Myocyte (in vitro differentiated cells): ENCODE measurements at places on chromosomes 1 and 21.

DNA sequence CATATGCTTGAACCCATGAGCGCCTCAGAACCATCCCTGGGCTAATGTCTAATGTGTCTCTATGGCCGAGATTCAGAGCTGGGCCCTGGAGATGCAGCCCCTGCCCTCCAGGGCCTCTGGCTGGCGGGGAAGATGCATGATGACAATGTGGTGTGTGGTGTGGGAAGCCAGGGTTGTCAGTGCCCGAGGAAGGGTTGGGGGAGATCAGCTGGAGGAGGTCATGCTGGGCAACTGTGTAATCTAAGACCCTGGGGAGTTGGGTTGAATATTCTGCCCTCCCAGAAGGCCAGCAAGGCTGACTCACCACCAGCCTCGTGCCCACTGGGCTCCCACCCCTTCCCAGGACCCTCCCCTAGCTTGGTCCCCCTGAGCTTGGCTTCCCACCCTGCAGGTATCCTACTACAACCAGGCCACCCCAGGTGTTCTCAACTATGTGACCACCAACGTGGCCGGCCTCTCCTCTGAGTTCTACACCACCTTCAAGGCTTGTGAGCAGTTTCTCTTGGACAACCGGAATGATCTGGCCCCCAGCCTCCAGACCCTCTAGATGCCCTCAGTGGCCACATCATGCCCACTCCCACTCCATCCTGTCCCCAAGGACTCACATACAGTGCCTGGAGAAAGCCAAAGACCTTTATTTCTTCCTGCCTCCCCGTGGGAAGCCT, 14.6 kb downstream of the FAM151A start:
- peak; percentile 60 for DNase-seq

- DNase-seq = peak; percentile 31
Measured at GRCh38 chr1:234776876-234777855, 167.2 kb upstream of the IRF2BP2 start.

DNA sequence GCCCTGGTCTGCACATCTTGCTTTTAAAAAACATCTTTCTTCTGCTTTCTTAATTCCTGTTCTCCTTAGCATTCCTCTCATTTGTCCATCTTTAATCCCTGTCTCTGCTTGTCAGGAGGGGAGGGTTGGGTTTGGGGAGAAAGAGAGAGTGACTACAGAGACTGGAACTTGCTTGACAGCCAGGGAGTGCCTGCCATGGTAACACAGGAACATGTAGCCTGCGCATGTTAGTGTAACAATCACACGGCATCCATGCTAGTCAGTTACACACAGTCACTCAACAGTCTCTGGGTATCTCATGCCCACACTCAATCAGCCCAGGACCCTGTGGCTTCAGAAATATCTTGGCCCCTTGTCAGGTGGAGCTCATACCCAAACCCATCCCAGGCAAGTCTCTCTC, 818 bp upstream of the TFAP2E start:
- no peak for DNase-seq

GRCh38 chr21:34534522-34534921, 22.5 kb upstream of the KCNE1 start:
- peak; percentile 92 for DNase-seq

GRCh38 chr1:161390559-161390858, 22.8 kb upstream of the CFAP126 start:
- DNase-seq = no peak

GRCh38 chr1:223872308-223872901, 26.7 kb upstream of the TP53BP2 start:
- no peak for DNase-seq

DNA sequence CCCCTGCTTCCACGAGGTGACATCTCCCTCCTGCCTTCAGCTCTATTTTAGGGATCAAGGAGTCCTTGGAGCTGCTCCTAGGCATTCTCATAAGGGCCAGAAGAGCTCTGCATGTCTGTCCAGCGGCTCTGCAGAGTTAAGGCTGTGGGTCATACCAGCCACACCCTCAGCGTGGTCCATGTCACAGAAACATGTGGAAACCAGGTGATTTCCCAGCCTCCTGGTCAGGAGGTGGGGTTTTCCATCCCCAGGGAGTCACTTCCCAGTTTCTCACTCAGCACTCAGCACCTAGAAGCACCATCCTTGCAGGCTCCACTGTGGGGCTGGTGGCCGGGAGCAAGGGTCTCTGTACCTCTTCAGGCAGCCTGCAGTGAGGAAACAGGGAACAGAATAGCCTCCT, 1.4 kb upstream of the TNFRSF1B start:
- DNase-seq = no peak

GRCh38 chr1:63630238-63630637, 37.0 kb downstream of the PGM1 start:
- no peak for DNase-seq

DNA sequence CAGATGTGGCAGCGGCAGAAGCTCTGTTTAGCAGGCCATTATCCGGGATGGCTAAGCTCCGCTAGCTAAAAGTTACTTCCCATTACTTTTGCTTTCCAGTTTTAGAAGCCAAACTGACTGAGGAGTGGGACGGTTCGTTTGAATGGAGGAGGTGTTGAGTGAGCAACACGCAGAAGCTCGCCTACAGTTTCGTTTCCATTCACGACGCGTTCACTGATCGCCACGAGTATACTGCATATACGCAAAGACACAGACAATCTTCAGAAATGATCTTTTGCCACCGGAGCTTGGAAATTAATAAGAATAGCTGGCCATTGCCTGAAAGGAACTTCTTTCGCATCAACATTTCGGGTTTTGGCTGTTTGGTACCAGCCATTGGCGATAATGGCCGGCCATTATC, 14.6 kb downstream of the SON start:
- no peak for DNase-seq

DNA sequence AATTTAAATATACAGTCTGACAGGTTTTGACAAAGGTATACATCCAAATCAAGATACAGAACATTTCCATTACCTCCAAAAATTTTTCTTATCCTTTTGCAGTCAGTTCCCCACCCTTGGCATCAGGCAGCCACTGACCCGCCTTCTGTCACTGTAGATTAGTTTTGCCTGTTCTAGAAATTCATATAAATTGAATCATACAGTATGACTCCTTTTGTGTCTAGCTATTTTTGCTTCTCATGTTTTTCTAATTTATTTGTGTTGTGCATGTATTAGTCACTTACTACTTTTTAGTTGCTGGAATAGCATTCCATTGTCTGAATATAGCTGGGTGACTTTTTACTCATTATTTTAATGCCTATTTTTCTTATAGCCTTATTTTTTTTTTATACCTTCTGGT, 3.8 kb downstream of the UTP25 start:
- DNase-seq = no peak

GRCh38 chr1:223216531-223217205, 73.6 kb upstream of the TLR5 start:
- no peak for DNase-seq

DNA sequence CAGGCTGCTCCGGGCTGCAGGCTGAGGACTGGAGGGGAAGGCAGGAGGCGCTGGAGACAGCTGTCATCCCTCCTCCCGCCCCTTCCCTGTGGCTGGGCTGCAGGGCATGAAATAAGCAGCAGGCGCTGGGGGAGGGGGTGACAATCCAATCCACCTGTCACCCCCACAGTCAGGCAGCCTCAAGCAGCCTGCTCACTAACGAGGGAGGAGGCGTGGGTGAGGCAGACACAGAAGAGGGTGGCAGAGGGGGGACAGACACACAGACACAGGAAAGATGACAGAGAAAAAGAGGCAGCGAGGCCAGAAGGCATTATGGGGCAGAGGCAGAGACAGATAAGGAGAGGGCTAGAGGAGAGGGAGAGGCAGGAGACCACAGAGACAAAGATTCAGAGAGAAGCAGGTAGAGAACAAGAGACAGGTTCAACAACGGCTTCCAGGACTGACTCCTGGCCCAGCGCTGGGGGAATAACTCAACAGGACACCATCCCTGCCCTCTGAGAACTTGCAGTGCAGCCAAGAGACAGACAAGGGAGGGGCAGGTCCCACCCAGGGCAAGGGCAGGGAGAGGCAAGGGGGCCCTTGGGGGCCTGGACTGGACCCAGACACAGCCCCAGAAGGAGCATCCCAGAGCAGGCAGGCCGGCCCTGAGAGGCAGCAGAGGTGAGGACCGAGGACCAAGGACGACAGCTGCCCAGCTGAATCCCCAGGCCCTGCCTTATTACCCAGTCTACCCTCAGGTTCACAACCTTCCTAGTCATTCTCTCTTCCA, 11.2 kb downstream of the MEF2D start:
- peak; percentile 97 for DNase-seq

GRCh38 chr1:2469103-2469940, 6.8 kb upstream of the PLCH2 start:
- DNase-seq = no peak

- no peak for DNase-seq
Measured at GRCh38 chr1:82034812-82035211, 234.1 kb downstream of the ADGRL2 start.

GRCh38 chr1:1297802-1298424, 9.8 kb downstream of the ACAP3 start:
- no peak for DNase-seq

- DNase-seq = no peak
Measured at GRCh38 chr21:38938343-38938742, 132.6 kb downstream of the ETS2 start.

DNA sequence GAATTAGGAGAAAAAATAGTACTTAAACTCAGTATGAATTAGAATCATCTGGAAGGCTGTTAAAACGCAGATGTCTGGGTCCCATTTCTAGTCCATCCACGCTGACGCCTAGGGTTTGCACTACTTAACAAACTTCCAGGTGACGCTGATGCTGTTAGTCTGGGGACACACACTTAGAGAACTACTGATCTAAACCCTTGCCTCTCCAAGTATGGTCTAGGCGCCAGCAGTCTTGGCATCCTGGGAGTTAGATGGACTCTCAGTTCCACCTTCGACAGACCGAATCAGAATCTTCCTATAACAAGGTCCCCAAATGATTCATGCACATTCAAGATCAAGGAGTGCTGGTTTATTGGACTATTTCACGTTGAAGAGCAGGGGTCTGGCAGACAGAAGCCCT, 11.5 kb downstream of the DIO1 start:
- DNase-seq = no peak

GRCh38 chr1:212500983-212501382, 68.3 kb downstream of the NENF start:
- DNase-seq = no peak

DNA sequence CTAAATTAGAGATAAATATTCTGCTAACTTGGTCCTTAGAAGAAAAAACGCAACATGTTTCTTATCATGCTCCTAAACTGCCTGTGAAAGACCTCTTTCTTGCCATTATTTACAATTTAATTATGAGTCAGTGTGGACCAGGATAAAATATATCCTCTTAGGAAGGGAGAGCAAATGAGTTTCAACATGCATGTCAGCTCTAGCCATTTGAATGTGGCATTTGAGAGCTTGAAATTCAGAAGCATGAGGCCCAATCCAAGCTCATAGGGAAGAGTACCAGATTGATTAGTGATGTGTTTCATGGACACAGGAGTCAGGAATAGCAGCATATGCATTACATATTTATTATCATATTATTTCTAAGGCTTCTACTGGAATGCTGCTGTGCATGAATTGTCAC, 39.3 kb downstream of the TBX15 start:
- DNase-seq = no peak

- peak; percentile 45 for DNase-seq
Measured at GRCh38 chr1:226738421-226738994, 574 bp downstream of the ITPKB start.

DNA sequence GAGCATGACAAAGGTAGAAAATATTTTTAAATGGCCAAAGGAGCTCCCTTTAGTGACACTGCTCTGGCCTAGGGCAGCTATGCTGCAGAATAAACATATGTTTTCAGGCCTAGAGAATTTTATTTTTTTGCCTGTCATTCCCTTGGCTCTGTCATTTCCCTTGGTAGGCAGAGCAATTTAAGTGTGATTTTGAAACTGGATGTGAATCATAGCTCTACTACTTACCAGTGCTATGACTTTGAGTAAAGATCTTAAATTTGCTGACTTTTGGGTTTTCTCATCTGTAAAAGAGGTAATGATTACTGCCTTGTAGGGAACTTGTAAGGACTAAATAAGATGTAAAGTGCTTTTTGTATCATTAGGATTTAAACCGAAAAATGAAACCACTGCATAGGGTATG, 189.0 kb upstream of the ZRANB2 start:
- DNase-seq = no peak

DNA sequence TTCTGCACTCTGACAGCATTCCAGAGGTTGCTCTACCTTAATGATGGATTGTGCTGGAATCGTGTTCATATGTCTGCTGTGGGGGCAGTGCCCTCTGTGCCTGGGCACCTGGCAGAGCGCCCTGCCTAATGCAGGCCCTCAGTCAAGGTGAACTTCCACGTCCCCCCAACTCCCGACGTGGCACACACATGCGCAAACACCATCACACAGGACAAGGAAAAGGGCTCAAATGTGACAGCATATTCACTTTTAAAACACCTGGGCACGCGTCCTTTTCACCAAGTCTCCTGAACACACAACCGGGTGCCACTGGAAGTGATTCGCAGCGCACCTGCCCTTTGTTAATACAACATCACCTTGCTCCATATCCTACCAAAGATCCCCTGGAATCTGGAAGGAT, 11.7 kb downstream of the TPRG1L start:
- no peak for DNase-seq

- no peak for DNase-seq
Measured at GRCh38 chr21:36487641-36488307, 7.9 kb upstream of the CLDN14 start.

GRCh38 chr1:156909671-156910070, 10.8 kb upstream of the LRRC71 start:
- no peak for DNase-seq

DNA sequence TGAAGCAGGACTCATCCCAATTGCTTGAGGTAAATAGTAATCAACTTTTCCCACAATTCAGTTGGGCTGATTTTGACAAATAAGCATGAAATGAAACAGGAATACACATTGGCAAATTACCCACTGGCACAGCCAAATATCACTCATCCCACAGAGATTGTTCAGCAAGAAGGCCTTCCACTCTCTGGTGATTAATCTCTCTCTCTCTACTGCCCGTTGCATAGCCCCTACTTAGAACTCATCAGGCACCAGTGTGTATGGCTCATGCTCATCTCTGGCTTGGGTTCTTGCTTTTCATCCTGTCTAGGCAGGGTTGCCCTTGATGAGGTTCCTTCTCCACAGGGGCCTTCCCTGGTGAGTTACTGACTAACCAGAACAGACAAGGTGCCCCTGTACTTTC, 1.1 kb downstream of the BSDC1 start:
- DNase-seq = no peak
